Type B pancreatic cell (in vitro differentiated cells): ENCODE measurements at places on chromosomes 5 and 9. TPM values are rescaled to one million over a fixed set of nuclear protein-coding genes. Genes with fewer than 3 reads are reported as not detected.

GRCh38 chr5:14944996-14945395 lies 73.4 kb upstream of the ANKH start:
- no peaks in the 10 kb centered on the region for H3K27me3 ChIP-seq
- peaks cover 6% of the 10 kb centered on the region for H3K4me1 ChIP-seq
- H3K27ac ChIP-seq, result no peak overlapping the region
- H3K4me3 ChIP-seq, result no peak overlapping the region
- no peak for DNase-seq
- no peaks in the 10 kb centered on the region for H3K36me3 ChIP-seq

The COL5A1 gene
- 16.1 and 112 TPM in 2 replicates for total RNA-seq

DNA sequence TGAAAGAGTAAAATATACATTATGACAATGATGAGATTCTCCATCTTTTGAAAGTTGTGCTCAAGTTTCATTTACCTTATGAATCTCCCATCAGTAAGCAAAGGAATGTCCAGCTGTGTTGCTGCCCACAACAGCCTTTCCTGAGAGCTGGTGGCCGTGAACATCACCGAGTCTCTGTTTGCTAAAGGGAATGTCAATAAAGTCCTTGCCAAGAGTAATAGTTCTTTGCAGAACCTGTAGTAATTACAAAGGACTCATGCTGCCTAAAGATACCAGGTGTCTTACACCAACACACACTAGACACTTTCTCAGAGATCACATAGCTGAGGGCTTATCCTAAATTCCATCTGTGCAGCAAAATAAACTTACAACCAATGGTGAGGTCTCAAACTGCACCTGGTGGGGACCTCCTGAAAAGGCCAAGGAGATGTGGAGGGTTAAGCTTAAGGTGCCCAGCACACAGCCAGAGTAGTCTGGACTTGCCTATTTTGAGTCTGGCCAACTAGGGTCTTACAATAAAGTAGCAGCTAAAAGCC lies 111.1 kb upstream of the DAPK1 start:
- no peaks in the 10 kb centered on the region for H3K27me3 ChIP-seq
- no peak for DNase-seq
- H3K36me3 ChIP-seq, result no peaks in the 10 kb centered on the region

DNA sequence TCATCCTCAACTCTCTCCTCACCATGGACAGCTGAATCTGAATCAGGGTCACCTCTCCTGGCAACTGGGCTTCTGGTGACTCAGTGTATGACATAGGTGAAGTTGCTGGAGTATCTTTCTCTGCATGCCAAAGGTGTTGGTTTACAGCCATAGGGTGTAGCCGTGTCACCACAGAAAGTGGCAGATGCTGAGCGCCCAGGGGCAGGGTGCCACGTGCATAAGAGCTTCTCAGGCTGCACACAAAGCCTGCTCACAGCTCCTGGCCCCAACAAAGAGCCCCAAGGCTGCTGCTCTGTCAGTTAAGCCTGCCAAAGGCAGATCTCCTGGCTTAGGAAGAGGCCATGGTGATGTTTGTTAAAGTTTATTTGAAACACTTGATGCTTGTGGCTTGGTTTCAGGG lies 297.7 kb upstream of the WWC1 start:
- H3K4me1 ChIP-seq, result peaks cover 30% of the 10 kb centered on the region
- peaks cover 5% of the 10 kb centered on the region for H3K36me3 ChIP-seq
- peaks cover 3% of the 10 kb centered on the region for H3K27me3 ChIP-seq
- H3K4me3 ChIP-seq, result no peak overlapping the region

- H3K36me3 ChIP-seq, result no peaks in the 10 kb centered on the region
- H3K27ac ChIP-seq, result no peak overlapping the region
- H3K4me3 ChIP-seq, result no peak overlapping the region
- H3K4me1 ChIP-seq, result peaks cover 7% of the 10 kb centered on the region
- DNase-seq, result no peak
Measured at GRCh38 chr5:93151896-93152295, 429.1 kb downstream of the NR2F1-AS1 start.

GRCh38 chr5:115297031-115297430 lies 577 bp upstream of the CCDC112 start:
- H3K27ac ChIP-seq, result no peak overlapping the region
- H3K36me3 ChIP-seq, result peaks cover 10% of the 10 kb centered on the region
- H3K27me3 ChIP-seq, result peaks cover 8% of the 10 kb centered on the region
- no peaks in the 10 kb centered on the region for H3K4me1 ChIP-seq
- peak overlapping the region; percentile 59 for H3K4me3 ChIP-seq

GRCh38 chr5:107499237-107499636 lies 171.5 kb downstream of the EFNA5 start:
- H3K36me3 ChIP-seq, result peaks cover 11% of the 10 kb centered on the region
- no peak overlapping the region for H3K4me3 ChIP-seq
- peaks cover 10% of the 10 kb centered on the region for H3K27me3 ChIP-seq
- H3K27ac ChIP-seq, result no peak overlapping the region

GRCh38 chr9:103041961-103042360 lies 46.8 kb downstream of the CYLC2 start:
- H3K27me3 ChIP-seq, result no peaks in the 10 kb centered on the region
- H3K36me3 ChIP-seq, result no peaks in the 10 kb centered on the region
- no peak for DNase-seq
- no peak overlapping the region for H3K27ac ChIP-seq
- H3K4me1 ChIP-seq, result no peaks in the 10 kb centered on the region

The IL9 gene
- not detected in 2 replicates for total RNA-seq

DNA sequence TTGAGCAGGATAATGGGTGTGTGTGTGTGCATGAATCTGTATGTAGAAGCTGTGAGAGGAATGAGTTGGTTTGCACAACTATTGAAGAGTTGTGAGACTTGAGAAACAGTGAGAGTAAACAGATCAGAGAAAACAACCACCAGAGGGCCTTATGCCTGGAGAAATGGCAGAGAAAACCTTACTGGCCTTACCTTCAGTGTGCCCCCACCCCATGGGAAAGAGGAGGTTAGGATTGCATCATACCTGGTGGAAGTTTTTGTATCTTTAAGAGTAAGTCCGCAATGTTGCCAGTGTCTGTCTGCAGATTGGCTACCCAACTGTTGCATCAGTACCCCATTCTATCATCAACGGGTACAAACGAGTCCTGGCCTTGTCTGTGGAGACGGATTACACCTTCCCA lies 1909.4 kb upstream of the WWC1 start:
- no peaks in the 10 kb centered on the region for H3K36me3 ChIP-seq
- no peaks in the 10 kb centered on the region for H3K4me1 ChIP-seq
- no peak overlapping the region for H3K4me3 ChIP-seq
- H3K27me3 ChIP-seq, result no peaks in the 10 kb centered on the region
- DNase-seq, result no peak
- no peak overlapping the region for H3K27ac ChIP-seq

The MTMR12 gene
- 22.8 and 23.5 TPM in 2 replicates for total RNA-seq

DNA sequence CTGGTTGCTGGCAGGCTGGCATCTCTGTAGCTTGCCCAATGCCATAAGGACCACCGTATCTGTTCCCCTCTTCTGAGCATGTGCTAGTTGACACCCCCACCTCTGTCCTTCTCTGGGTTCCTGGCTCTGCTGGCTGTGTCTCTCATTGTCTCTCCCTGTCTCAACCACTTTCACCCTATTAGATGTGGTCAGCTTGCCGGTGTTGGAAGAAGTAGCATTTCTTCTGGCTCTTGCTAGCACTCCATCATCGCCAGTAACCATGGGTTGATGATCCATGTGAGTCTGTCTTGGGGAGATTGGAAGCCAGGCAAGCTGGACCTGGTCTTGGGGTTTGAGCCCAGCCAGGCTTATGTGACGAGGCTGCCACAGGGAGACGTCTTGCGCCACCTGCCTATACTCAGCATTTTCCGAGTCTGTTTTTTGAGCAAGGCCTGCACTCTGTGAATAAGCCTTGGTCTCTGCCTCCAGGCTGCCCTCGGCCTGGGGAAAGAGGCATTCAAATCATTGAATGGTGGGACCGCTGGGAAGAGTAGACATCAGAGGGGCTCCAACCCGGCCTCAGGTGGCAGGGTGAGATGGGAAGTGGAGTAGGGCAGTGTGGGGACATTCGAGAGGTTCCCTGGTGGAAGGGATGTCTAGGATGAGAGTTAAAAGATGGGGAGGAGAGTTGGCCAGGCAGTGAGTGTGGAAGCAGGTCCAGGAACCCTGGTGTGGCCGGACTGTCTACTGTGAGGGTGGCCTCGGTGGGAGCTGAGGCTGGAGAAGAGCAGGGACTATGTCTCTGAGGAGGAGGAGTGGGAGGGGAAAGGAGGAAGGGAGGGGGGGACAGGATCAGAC lies 74.3 kb downstream of the ZNF618 start:
- H3K36me3 ChIP-seq, result peaks cover 8% of the 10 kb centered on the region
- H3K27ac ChIP-seq, result no peak overlapping the region
- no peaks in the 10 kb centered on the region for H3K27me3 ChIP-seq
- peaks cover 46% of the 10 kb centered on the region for H3K4me1 ChIP-seq
- DNase-seq, result peak; percentile 58
- no peak overlapping the region for H3K4me3 ChIP-seq

The GCNT4 gene
- total RNA-seq, result 7.1 and 8.3 TPM in 2 replicates

- H3K4me1 ChIP-seq, result no peaks in the 10 kb centered on the region
- H3K4me3 ChIP-seq, result no peak overlapping the region
- H3K27me3 ChIP-seq, result no peaks in the 10 kb centered on the region
Measured at GRCh38 chr5:137486707-137487106, 12.4 kb downstream of the SPOCK1 start.

GRCh38 chr5:31664566-31664965 lies 25.6 kb downstream of the PDZD2 start:
- H3K4me1 ChIP-seq, result peaks cover 9% of the 10 kb centered on the region
- DNase-seq, result no peak
- H3K27ac ChIP-seq, result no peak overlapping the region
- H3K4me3 ChIP-seq, result no peak overlapping the region
- H3K36me3 ChIP-seq, result no peaks in the 10 kb centered on the region

The OTULINL gene
- total RNA-seq, result 7.1 and 11.4 TPM in 2 replicates

The IFNA21 gene
- total RNA-seq, result not detected in 2 replicates

DNA sequence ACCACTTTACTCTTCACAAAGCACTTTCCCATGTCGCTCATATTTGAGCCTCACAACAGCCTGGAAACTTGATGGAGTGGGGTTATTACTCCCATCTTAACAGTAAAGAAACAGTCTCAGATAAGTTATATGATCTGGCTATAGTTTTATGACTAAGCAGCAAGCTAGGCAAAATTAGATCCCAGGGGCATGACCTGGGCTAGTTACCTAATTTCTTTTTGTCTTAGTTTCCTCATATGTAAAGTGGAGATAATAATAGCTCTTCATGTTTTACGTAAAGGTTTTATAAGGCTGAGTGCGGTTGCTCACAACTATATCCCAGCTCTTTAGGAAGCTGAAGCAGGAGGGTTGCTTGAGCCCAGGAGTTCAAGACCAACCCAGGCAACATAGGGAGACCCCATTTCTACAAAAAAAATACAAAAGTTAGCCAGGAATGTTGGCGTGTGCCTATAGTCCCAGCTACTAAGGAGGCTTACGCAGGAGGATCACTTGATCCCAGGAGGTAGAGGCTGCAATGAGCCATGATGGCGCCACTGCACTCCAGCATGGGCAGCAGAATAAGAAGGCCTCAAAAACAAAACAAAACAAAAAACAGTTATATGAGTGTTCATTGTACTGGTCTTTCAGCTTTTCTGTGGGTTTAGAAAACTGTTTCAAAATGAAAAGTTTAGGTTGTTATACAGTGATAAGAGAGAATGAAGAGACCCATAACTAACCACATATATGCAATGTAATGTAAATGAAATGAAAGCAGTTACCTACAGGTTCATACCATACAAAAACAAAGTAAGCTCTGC lies 6.5 kb upstream of the PLIN2 start:
- H3K36me3 ChIP-seq, result no peaks in the 10 kb centered on the region
- H3K4me3 ChIP-seq, result no peak overlapping the region
- H3K27ac ChIP-seq, result no peak overlapping the region
- H3K27me3 ChIP-seq, result no peaks in the 10 kb centered on the region
- peaks cover 27% of the 10 kb centered on the region for H3K4me1 ChIP-seq
- DNase-seq, result no peak

DNA sequence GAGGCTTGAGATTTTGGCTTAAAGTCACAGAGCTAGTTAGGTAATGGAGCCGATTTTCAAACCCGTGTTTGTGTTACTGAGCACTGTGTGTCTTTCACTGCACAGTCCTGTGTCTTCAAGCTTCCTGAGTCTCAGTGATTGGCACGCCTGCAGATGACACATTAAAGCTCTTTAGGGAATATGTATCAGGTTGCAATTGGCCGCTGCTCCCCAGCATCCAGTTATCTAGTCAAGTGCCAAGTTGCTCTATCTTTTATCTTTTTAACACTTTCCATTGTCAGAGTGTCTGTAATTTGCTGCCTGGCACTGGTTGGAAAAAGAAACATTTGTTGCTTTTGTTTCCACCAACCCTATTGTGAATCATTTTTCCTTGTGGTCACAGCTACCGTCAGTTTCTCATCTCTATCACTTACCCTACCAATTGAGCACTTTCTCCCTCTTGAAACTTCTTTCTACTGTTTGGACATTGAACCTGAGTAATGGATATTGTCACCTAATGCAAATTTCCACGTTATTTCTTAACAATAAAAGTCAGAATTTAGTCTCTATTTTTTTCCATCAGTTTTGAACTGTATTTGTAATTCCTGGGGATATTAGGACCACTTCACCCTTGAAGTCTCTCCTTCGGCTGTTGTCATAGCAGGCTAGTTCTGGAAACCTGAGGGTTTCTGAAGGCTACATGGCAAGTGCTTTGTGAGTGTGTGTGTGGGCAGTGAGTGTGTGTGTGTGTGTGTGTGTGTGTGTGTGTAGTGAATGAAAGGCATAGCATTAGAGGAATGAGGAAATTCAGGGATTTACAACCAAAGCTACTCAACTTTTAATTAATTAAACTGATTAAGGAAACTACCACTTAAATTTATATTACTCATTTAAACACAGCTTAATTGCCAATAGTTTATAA lies 274.3 kb downstream of the ISL1 start:
- H3K4me3 ChIP-seq, result no peak overlapping the region
- H3K4me1 ChIP-seq, result no peaks in the 10 kb centered on the region
- no peaks in the 10 kb centered on the region for H3K36me3 ChIP-seq
- DNase-seq, result no peak
- no peak overlapping the region for H3K27ac ChIP-seq

The SETD9 gene
- 14.7 and 15.4 TPM in 2 replicates for total RNA-seq

The AIF1L gene
- 44.1 and 50.3 TPM in 2 replicates for total RNA-seq

GRCh38 chr5:72451741-72452505 lies 55.3 kb downstream of the ZNF366 start:
- peak overlapping the region; percentile 16 for H3K27ac ChIP-seq
- peak overlapping the region; percentile 39 for H3K4me3 ChIP-seq
- DNase-seq, result no peak
- H3K4me1 ChIP-seq, result peaks cover 21% of the 10 kb centered on the region

- H3K36me3 ChIP-seq, result no peaks in the 10 kb centered on the region
- no peak for DNase-seq
- no peak overlapping the region for H3K27ac ChIP-seq
- H3K4me3 ChIP-seq, result no peak overlapping the region
- H3K27me3 ChIP-seq, result no peaks in the 10 kb centered on the region
Measured at GRCh38 chr5:143128412-143129071, 274.9 kb downstream of the NR3C1 start.

GRCh38 chr5:69105996-69106906 lies 12.4 kb downstream of the SLC30A5 start:
- no peaks in the 10 kb centered on the region for H3K4me1 ChIP-seq
- peaks cover 42% of the 10 kb centered on the region for H3K36me3 ChIP-seq
- H3K4me3 ChIP-seq, result no peak overlapping the region
- DNase-seq, result no peak
- no peaks in the 10 kb centered on the region for H3K27me3 ChIP-seq

The STKLD1 gene
- 1.00 and 3.9 TPM in 2 replicates for total RNA-seq

GRCh38 chr5:58628626-58629025 lies 45.8 kb downstream of the RAB3C start:
- H3K27ac ChIP-seq, result peak overlapping the region; percentile 1
- peaks cover 9% of the 10 kb centered on the region for H3K4me1 ChIP-seq
- no peaks in the 10 kb centered on the region for H3K36me3 ChIP-seq
- no peak for DNase-seq
- H3K4me3 ChIP-seq, result no peak overlapping the region

GRCh38 chr5:83340511-83340918 lies 131.0 kb upstream of the VCAN start:
- no peak for DNase-seq
- H3K27me3 ChIP-seq, result no peaks in the 10 kb centered on the region
- no peak overlapping the region for H3K4me3 ChIP-seq
- H3K36me3 ChIP-seq, result no peaks in the 10 kb centered on the region
- peaks cover 6% of the 10 kb centered on the region for H3K4me1 ChIP-seq
